Stimulated activated CD8-positive, alpha-beta memory T cell treated with anti-CD3 and anti-CD28 coated beads, Interleukin-7, amount 100 ng/mL, for 4 hours (primary cell): ENCODE measurements at places on chromosomes 16 and 17.

- DNase-seq: no peak
These were observed 2.7 kb upstream of the HES7 start for GRCh38 chr17:8126491-8127066.

DNA sequence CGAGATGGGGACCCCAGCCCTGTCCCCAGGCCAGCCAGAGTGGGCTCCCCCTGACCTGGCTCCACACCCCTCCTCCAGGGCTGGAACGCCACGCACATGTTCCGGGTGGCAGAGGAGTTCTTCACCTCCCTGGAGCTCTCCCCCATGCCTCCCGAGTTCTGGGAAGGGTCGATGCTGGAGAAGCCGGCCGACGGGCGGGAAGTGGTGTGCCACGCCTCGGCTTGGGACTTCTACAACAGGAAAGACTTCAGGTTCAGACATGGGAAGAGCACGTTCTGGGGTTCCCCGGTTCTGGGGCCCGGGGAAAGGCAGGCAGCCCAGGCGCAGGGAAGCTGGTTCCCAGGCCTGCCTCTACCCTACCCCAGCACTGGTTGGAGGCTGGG, 4.6 kb downstream of the ACE start:
- DNase-seq: no peak

- no peak for DNase-seq
These were observed 722.0 kb upstream of the SOX9 start for GRCh38 chr17:71398800-71399219.

DNA sequence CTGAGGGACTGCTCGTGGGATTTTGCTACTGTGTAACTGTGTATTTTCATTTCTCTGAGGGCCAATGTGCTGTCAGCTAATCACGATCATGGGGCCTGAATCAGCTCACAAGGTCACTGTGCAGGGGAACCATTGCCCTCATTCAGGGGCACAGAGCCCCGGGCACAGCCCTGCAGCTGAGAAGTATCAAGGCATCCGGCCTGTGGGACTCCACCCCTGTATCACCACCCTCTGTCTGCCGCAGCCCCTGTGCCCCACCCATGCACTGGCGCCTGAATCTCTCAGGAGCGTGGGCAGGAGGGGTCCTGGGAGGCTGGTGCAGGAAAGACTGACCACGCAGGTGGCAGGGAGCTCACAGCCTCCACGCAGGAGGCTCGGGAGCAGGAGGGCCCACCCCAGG, 43.4 kb upstream of the RASD1 start:
- DNase-seq: no peak
